ENCODE measurements at places on chromosomes 12 and 14.

GRCh38 chr14:68718023-68718990 is 74.6 kb downstream of the ZFP36L1 start:
- no peak for DNase-seq

GRCh38 chr14:101290611-101291010 is 270.7 kb upstream of the DIO3 start:
- no peak for DNase-seq

GRCh38 chr12:29710104-29710503 is 73.6 kb downstream of the TMTC1 start:
- DNase-seq = no peak

- DNase-seq = no peak
Observed at GRCh38 chr12:64522316-64522715, 70.4 kb downstream of the TBK1 start.

DNA sequence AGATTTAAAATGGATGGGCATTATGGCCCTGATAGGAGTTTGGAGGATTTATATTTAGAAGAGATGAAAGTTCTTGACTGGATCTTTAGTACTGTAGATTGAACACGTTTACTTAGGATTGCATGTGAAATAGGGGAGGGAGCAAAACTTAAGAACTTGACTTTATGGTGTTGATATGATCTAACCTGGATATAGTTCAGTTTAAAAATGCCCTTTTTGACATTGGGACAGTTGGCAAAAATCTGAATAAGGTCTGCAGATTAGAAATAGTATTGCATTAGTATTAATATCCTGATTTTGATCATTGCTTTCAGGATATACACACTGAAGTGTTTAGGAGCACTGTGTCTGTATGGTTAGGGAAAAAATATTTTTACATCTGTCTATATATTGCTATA is 9.6 kb downstream of the TMBIM6 start:
- no peak for DNase-seq

GRCh38 chr12:79055926-79056674 is 191.5 kb downstream of the SYT1 start:
- no peak for DNase-seq

DNA sequence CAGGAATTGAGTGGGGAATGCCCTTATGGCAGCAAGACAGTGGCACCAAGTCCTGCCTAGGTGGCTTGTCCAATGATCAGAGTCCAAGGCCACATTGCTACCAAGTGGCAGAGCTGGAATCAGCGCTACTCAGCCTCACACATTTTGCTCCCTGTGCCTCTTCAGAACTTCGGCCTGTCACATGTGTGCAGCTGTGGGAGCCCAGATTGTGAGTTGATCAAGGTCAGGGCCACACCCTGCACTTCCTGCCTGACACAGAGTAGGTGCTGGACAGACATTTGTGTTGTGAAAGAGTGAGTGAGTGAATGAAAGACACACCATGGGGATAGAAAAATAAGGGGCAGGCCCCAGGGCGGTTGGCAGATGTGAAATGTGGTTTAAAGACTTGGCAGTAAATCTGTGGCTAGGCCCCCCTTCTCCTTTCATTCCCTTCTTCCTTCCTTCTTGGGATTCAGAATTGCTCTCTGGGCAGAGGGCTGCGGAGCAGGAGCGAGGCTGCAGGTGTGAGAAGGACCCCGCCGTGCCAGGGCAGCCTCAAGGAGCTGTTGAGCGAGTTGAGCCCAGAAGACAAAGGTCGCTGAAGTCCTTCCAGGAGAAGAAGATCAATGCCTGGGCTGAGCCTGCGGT is 83.5 kb downstream of the SLC25A47 start:
- peak; percentile 8 for DNase-seq

- no peak for DNase-seq
Observed at GRCh38 chr12:96054244-96054610, 18.8 kb upstream of the LTA4H start.

DNA sequence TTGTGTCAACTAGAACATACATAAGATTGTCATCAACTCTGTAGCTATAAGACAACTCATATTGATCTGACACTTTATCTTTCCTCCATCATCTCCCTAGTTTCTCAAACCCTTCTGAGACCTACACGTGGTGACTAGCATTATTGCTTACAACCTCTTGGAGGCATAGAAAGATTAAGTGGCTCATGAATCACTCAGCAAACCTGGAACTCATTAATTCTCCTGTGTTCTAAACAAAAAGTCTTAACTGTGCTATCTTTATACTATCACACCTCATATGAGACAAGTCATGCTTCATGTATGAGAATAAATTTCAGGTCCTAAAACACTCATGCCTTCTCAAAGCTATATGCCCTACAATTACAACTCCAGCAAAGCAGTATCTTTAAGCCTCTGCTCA is 408.6 kb upstream of the SYT1 start:
- DNase-seq = no peak

DNA sequence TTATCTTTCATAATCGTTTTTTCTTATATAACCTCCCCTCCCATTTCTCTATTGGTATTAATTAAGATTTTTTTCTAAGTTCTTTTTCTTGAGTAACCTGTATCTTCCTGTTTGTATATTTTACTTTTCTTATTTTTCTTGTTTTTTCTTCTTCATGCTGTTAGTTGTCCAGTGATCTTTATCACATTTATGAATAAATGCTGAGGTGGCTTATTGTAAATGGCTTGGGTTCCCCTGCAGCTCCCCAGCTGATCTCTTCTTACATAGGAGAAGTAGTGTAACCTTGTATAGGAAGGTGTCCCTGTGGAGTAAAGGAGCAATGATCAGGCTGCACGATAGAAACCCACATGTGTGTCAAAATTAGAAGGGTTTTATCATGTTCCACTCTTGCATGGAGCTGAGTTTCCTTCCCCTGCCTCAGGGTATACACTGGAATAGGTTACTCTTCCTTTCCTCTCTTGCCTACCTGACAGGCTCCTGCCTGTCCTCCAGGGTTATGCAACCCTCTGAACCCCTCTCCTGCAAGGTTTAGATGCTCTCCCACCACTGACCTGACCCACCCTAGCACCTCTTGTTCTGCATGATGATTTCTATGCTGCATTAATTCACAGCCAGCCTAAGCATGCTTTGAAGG is 334.8 kb upstream of the RGS6 start:
- no peak for DNase-seq

DNA sequence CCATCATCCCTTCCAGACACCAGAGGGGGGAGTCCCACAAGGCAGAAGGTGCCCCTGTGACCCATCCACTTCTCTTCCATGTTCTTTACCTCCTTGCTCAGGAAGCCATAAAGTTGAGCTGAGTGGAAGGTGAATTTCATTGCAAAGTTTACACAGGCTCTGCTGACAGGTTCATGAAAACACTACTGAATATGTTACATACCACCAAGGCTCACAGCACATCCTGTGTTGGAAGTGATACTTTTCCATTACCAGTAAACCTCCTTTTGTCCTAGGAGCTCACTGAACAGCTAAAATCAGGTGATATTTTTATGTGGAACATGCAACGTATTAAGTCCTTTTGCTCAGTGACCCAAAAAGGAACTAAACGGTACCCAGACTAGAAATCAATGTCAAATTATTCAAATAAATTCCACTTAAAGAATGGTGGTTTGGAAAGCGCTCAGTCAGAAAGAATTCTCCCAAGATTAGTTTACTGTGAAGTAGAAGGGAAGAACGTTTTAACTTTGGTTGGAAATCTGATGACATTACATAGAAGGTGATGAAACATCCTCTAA is 196.2 kb upstream of the NUDT4 start:
- no peak for DNase-seq

DNA sequence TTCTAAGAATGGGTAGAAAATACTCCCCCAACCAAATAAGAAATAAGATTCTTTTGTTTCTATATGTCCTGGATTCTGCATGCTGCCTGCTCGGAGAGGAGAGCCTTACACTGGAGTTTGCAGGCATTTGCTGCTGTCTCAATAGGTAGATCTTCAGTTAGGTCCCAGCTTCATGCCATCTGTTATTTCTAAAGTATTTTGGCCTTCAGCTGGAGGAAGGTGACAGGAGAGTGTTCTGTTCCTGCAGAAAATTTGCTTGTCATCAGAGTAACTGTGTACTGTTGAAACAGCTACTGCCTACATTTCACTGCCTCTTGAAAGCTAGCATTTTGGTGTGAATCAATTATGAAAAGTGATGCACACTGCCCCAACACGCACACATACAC is 966.9 kb downstream of the NRXN3 start:
- DNase-seq = no peak

- no peak for DNase-seq
Observed at GRCh38 chr12:130452546-130452945, 114.9 kb downstream of the PIWIL1 start.

DNA sequence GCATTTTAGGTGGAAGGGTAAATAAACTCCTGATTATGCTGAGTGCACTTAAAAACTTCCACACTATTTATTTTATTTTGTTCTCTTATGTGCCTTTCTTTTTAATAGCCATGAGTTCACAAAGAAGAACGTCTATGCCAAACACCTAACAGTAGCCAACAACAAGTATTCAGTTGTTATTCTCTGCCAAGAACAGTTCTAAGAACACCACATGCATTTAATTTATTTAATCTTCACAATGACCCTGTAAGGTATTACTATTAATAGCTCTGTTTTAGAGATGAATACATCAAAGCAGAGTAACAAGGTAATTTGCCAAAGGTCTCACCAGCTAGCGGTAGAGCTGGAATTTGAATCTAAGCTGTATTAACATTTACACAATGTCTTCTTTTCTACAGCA is 240.1 kb downstream of the ALG10B start:
- no peak for DNase-seq

DNA sequence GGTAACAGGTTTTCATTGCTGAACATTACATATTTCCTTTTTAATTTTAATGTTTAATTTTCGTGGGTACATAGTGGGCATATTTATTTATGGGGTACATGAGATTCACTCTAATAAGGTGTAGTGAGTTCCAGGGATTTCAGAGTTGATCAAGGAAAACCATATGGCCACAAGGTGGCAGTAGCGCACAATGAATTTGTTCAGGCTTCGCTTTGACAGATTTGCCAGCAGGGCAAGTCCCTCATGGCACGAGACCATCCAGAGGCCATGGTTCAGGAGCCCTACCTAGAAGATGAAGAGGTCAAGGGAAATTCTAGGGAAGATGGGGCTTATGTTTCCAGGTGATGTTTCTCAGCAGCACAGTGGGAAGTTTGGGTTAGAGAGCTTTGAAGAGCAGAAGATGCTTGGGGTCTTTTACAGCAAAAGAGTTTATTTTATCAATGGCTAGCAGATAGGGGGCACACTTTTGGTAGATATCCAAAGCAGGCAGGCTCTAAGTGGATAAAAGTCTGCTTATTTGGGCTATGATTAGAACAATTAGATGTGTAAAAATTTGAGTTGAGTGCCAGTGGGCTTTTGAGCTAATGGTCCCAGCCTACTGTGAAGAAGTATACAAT is 1004.4 kb downstream of the AACS start:
- DNase-seq = peak; percentile 47

- no peak for DNase-seq
Observed at GRCh38 chr12:130621696-130622298, 94.3 kb downstream of the RIMBP2 start.

- no peak for DNase-seq
Observed at GRCh38 chr12:26123482-26123980, 1.3 kb downstream of the BHLHE41 start.

- DNase-seq = no peak
Observed at GRCh38 chr12:54608156-54608555, 19.7 kb upstream of the PPP1R1A start.

GRCh38 chr12:20444595-20445170 is 76.3 kb downstream of the PDE3A start:
- DNase-seq = no peak

DNA sequence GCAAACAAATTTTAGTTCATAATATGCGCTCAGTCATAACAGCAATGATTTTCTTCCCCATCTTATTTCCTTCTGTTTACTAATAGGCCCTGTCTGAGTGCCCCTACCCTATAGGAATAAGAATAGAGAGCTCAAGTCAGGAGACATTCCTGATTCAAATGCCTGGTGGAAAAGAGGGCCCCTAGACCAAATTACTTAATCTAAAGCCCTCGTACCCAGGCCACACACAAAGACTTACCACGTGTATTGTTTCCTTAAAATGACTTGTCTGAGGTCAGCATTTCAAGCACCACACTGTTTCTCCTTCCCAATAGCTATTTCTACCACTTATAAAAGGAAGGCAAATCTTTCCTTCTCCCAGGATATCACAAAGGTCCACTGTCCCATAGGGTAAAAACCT is 314.9 kb upstream of the TMTC1 start:
- DNase-seq = no peak

DNA sequence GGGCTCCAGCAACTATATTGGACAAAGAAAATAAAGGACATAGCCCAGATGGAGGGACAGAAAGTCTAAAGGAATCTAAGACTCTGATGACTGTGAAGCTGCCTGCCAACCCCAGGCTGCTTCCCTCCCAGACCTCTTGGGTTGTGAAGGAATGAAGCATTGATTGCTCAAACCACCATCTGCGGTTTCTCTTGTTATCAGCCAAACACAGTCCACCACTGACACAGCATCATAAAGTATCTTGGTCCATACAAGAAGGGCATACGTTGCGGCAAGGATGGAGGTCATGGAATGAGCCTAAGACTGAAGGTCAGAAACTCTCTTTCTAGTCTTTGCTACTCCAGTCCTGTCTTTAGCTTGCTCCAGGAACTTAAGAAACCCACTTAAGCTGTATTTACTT is 58.5 kb upstream of the PLXNC1 start:
- DNase-seq = no peak

GRCh38 chr12:85441741-85442140 is 161.7 kb downstream of the ALX1 start:
- no peak for DNase-seq

DNA sequence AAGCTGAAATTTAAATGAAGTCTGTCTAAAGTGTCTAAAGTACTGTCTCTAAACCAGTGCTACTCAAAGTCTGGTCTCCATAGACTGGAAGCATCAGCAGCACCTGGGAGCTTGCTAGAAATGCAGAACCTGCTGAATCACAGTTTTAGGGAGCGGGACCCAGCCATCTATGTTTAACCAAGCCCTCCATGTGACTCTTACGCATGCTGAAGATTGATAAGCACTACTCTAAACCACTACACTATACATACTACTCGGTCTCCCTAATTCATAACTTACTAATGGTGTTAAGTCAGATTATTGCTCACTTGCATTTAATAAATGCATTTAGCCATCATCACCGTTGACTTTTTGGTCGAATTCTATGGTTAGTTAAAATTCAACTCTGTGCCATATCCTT is 88.8 kb downstream of the SLC25A21 start:
- no peak for DNase-seq

DNA sequence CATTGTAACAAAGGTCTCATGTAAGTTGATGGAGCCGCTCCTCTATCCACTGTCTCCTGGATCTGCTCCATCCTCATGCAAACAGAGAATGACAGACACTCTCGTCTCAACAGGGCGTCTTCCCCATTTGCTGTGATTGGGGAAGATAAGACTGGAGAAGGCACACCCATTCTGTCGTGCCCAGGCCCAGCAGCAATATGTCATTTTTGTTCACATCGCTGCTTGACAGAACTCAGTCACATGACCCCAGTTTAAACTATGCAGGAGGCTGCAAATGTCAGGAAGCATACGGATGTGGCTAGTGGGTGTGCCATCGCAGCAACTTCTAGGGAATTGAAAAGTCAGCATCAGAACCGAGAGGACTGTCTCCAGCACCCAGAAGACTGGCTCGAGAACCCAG is 290.5 kb downstream of the TMEM132D start:
- DNase-seq = no peak

GRCh38 chr14:38394767-38395166 is 138.9 kb upstream of the CLEC14A start:
- no peak for DNase-seq

- no peak for DNase-seq
Observed at GRCh38 chr12:13183620-13184019, 12.9 kb upstream of the EMP1 start.

Data from activated CD4-positive, alpha-beta T cell treated with anti-CD3 and anti-CD28 coated beads for 24 hours (primary cell).